ENCODE measurements at places on chromosomes 7 and 10. TPM values are rescaled to one million over a fixed set of nuclear protein-coding genes. Genes with fewer than 3 reads are reported as not detected.
A peak's percentile ranks its signal among the peaks of the same experiment; 100 is the strongest.

DNA sequence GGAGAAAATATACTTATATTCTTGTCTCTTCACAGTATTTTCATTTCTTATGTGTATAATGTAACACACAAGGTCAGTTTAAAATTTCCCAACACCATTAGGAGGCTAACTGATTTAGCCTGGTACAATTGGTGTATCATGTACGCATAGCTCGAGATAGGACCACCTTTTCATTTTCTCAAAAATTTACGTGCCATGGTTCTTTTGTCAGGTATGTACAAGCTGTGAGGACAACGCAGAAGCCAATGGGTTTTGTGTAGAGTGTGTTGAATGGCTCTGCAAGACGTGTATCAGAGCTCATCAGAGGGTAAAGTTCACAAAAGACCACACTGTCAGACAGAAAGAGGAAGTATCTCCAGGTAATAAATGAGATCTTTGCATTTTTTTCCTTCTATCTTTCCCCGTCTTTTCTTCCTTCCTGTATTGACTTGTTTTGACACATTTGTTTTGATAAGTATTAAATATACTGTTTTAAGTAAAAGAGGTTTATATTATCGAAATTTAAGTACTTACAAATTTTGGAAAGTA lies 55.0 kb downstream of the TRIM24 start:
- no peak for DNase-seq

C10orf95 gene
- total RNA-seq: not detected

GRCh38 chr10:89158446-89158845 lies 48.7 kb downstream of the CH25H start:
- peak; percentile 51 for DNase-seq

DNA sequence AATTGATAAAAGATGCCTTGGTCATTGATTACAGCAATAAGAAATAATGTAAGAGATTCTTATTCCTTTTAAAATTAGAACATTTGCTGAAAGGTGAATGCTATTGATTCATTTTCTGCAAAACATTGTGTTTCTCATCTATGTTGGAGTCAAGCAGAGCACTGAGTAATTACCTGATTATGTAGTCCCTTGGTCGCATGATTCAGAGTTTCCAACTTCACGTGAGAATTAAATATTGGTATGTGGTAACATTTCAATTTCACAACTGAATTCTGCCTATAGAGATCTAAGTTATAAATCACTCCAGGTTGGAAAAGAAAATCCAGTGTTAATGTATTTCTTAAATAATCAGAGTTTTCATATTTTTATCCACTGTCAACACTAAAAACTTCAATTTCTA lies 701.4 kb downstream of the PHTF2 start:
- DNase-seq: peak; percentile 15

- no peak for DNase-seq
These were observed 144.1 kb upstream of the NRG3 start for GRCh38 chr10:81730891-81731290.

- DNase-seq: peak; percentile 12
These were observed 350.3 kb downstream of the GPAM start for GRCh38 chr10:111833251-111833650.

UNC5B gene
- 0.13 TPM for total RNA-seq

GRCh38 chr7:96320442-96320841 lies 1.5 kb downstream of the SLC25A13 start:
- no peak for DNase-seq

GRCh38 chr10:66843396-66843795 lies 82.4 kb upstream of the LRRTM3 start:
- peak; percentile 20 for DNase-seq

- DNase-seq: peak; percentile 13
These were observed 763.6 kb downstream of the PHTF2 start for GRCh38 chr7:78562191-78562590.

DNA sequence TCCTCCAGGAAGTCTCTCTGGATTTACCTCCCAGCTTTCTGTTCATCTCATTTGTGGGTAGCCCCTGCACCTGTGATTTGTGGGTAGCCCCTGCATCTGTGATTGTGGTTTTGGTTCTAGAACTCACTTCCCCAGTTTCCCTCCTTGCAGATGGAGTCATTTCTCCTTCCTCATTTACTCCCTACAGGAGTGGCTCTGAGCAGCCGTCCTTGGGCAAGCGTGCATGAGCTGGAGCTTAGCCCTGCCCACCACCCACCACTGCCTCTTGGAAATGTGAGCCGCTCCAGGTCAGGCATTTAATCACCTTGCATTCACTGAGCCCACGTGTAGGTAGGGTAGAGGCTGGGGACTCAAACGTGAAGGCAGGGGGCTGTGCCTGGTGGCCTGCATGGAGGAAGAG lies 8.2 kb downstream of the COL26A1 start:
- DNase-seq: no peak

DNA sequence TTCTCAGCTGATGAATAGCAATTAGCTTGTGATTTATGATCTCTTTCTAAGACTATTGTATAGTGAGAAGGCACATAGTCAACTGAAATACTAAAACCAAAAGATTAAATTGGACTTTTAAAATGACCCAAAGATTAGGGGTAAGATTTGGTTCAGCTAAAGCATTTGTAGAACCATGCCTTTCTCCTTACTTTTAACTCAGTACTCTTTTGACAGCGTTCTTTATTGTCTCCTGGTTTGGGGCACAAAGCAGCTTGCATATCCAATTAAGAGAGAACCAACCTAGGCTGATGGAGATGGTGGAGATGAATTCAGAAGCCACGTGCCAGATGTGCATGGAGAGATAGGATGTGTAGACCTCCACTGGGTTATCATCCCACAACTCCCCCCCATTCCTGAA lies 45.8 kb downstream of the FHIP2A start:
- DNase-seq: no peak

DNA sequence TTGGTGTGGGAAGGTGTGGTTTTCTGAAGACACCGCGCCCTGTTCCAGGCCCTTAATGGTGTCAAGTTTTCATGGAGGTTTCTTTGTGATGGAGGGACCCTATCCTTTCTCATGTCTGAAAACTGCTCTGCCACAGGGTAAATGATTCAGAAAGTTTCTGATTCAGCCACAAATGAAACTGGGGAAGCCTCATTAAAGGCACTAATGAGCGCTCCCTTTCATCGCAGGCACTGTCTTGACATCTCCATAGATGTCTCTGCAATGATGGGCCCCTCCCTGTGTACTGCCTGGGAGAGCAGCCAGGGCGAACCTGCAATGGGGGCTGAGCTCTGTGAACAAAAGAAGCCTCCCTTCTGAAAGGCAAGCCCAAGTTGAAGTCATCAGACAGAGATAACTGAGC lies 355.3 kb downstream of the PRPF18 start:
- DNase-seq: no peak

MBL2 gene
- total RNA-seq: not detected

GRCh38 chr7:117995850-117996650 lies 122.8 kb upstream of the CTTNBP2 start:
- DNase-seq: peak; percentile 1

DNA sequence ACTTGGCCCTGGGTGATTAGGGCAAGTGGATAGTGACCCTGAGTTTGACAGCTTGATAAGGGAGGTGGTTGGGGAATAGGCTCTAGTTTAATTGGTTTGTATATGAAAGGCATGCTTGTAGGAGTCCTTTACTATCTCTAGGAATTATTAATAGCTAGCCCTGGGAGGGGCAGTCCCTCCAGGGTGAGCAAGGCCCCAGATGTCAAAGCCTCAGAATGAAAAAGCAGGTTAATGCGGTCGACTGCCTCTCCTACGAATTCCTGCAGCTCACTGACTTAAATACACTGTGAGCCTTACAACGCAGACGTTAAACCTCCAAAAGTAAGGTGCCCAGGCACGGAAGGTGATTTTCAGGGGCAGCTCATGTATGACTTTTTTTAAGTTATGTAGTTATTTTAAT lies 5.2 kb upstream of the BTBD16 start:
- DNase-seq: no peak

VWC2 gene
- not detected for total RNA-seq

DNA sequence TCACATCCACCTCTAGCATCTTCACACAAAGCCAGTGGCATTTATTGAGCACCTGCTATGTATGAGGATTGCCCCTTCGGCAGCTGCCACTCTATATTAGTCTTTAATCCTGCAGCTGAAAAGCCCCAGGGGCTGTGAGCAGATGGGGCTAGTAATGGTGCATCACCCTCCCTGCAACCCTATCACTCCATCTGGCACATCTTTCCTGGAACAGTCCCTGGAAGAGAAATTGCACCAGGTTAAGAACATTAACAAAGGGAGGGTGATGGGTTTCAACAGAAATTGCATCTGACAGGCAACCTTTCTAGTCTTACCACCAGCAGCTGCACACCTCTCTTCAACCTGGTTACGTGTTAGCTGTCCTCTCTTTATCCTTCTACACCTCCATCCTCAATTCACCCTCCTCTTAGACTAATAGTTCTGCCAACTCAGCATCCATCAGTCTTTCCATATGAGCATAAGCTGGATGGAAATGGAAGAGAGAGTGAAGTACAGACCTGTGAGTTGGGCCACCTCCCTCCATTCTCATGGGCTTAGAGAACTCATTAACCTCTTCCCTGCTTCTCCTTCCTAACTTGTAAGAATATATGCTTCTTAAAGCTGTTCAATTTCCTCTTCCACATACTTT lies 168.6 kb upstream of the NEBL start:
- no peak for DNase-seq

PPIF gene
- total RNA-seq: 43.8 TPM

GDF2 gene
- total RNA-seq: not detected
